ENCODE measurements at places on chromosomes 11 and 22.

DNA sequence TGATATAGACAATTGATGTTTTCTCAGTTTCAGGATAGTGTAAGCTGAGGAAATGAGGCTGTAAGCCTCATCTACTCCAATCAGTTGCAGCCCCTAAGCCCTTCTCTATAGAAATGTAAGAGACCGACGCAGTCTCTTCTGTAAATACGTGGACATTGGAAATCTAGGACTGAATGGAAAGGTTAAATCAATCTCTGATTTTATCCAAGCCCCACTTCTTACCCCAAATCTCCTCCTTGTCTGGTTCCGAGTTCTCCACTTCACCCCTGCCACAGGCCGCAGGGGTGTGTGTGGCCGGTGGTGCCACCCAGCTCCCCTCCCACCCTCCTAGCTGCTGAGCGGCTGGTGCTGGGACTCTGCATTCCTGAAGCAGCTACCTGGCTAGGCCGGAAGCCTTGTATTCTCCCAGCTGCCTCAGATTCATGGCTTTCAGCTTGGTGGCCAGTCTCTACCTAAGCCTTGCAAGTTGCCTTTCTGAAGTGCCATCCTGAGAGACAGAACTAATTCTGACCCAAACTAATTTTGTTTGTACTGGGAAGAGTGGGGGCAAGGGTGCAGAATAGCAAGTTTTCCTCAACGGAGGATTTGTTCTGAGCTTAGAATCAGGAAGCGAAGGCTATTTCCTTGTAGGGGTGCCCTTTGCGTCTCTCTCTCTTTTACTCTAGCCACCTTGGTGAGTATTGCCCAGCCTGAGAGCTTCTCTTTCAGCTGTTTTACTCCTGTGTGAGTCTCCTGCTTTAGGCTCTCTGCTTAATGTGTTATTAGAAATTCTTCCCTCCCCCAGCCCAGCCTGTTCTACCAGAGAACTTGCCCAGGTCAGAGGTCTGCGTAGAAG lies 749 bp downstream of the VWA5A start:
- DNase-seq = no peak

- no peak for DNase-seq
Observed at GRCh38 chr11:132993991-132994502, 538.3 kb downstream of the OPCML start.

DNA sequence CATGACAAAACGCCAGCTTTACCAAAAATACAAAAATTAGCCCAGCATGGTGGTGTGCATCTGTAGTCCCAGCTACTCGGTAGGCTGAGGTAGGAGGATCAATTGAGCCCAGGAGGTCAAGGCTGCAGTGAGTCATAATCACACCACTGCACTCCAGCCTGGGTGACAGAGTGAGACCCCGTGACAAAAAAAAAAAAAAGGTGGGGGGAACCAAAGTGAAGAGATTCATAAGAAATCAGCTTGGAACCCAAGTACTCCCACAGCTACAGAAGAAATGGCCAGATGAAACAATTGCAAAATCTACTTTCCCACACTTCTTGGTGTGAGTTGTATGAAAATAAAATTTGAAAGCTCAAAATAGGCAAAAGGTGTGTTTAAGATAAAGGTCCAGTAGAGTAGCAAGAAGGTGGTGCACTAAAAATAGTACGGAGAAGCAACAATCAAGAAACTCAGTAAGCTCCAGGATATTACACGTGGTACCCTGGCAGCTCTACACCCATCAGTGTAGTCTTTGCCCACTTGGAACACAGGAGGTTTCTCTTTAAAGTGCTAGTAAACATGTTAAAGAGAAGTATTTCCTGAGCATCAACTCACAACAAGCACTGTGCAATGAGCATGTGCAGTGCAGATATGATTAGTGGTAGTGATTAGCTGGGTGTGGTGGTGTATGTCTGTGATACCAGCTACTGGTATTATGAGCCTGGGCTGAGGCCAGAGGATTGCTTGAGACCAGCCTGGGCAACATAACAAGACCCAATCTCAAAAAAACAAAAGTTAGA lies 5.3 kb downstream of the HARBI1 start:
- no peak for DNase-seq

DNA sequence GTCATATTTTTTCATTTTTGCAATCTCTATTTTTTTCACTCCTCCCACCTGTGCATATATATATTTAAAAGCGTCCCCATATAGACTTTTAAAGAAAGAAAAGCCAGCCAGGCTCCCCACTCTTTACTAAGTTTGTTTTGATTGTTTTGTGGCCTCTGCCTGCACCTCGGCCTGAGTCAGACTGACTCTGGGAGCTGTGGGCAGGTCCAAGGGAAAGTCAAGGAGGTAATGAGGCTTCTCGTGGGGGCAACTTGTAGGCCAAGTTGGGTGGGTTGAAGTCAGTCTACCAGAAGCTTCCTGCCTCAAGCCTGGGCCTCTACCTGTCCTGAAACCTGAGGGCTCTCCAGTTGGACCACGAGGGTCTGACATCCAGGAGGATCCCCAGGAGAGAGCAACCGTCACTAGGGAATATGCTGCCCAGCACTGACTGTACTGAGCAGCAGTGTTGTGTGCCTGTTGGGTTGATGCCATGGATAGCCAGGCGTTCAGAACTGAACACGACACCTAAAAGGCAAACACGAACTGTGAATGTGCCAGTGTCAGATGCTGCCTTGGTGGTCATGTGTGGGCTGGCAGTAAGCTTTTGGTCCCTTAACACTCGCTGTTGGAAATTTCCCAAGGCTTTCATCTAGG lies 58.8 kb downstream of the BMAL1 start:
- no peak for DNase-seq

DNA sequence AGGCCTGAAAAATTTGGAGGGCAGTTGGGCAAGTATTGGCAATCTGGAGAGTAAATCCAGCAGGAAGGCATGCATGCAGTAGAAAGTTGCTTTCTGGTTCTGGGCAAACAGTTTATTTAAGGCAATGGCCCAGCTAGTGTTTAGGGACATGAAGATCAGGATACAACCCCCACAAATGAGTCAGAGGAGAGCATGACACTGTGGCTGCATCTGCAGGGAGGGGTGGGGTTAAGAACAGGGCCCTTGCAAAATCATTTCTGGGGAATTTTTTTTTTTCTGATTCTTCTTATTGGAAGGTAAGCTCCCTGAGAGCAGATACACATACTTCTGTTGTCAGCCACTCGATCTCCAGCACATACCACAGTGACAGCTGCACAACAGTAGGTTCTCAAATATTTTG lies 61.1 kb downstream of the FDX1 start:
- no peak for DNase-seq

GRCh38 chr22:49992921-49993648 lies 19.5 kb downstream of the IL17REL start:
- DNase-seq = peak; percentile 75

- DNase-seq = no peak
Observed at GRCh38 chr11:94376841-94377240, 24.4 kb downstream of the GPR83 start.

DNA sequence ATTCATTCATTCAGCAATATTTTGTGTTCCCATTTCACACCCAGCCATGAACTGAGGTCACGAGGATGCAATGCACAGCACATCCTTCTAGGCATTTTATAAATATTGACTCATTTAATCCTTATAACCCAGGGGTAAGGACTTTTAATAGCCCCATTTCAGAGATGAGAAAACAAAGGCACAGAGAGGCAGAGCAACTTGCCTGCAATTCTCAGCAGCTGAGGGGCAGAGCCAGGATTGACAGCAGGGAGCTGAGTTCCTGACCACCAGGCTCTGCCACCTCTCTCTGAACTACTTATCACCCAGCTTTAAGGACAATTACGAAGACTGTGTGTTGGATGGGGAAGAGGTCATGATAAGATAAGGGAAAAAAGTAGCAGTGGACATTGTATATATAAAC lies 12.8 kb upstream of the FGF3 start:
- no peak for DNase-seq

DNA sequence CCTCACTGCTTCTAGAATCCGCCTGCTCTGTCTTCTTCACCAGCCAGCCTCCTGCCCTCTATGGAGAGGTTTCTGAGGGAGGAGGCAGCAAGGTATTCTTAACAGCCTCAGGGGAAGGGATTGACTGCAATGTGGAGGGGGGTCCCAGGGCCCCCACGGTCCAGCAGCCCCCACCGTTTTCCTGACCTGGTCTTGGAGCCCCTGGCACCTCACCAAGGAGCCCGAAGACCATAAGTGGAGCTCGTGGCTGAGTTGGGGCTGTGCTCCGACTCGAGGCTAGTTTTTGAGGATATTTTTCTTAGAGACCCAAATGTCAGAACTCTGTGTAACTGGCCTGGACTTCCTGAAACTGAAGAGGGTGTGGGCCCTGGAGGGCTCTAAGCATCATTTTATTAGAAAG lies 590.0 kb downstream of the BRD1 start:
- DNase-seq = no peak

DNA sequence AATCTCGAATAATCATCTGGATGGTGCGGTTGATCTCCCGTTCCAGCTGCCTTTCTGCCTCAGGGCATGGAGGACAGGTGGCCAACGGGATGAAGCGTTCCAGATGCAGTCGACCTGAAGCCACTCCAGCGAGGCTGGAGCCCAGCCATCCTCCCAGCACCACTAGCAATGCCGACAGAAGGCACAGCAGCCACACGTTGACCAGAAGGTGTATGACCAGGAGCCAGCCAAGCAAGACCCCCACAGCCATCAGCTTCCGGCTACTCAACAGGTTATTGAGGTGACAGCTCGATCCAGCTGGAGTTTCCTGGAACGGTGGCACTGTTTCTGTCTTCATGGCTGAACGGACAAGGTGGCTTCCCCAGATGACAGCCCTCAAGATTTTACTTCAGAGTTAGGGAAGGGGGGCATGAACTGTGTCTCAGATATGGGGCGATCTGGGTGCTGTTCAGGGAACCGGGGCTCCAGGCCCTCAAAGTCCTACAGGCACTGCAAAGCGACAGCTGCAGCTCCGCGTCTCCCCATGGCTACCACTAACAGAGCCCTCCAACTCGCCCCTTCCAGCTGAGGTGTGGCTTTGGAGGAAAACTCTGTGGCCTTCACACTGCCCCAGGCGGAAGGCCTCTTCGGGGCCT lies 559 bp downstream of the SNX19 start:
- DNase-seq = no peak

- DNase-seq = no peak
Observed at GRCh38 chr11:45105984-45106375, 40.5 kb upstream of the PRDM11 start.

GRCh38 chr11:76041208-76041607 lies 165.1 kb downstream of the WNT11 start:
- DNase-seq = no peak

GRCh38 chr11:16418428-16419097 lies 62.2 kb upstream of the SOX6 start:
- DNase-seq = no peak

GRCh38 chr22:45544588-45545170 lies 42.0 kb downstream of the FBLN1 start:
- DNase-seq = no peak

- no peak for DNase-seq
Observed at GRCh38 chr11:92697461-92698312, 271.8 kb upstream of the MTNR1B start.

DNA sequence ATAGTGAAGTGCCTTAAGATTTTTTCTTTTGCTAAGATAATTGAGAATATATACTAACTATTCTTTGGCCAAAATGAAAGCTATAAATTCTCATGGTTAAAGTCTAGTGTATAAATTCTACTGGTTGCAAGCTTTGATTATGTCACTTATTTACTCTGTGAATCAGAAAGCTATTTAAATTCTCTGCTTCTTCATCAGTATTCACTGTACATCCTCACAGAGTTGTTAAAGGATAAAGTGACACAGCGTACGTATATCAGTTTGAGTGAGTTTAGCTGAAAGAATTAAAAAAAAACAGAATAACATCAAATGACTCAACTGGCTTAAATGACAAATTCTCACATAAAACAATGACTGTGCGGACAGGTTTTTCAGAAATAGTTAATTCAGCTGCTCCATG lies 453.1 kb downstream of the NELL1 start:
- no peak for DNase-seq

DNA sequence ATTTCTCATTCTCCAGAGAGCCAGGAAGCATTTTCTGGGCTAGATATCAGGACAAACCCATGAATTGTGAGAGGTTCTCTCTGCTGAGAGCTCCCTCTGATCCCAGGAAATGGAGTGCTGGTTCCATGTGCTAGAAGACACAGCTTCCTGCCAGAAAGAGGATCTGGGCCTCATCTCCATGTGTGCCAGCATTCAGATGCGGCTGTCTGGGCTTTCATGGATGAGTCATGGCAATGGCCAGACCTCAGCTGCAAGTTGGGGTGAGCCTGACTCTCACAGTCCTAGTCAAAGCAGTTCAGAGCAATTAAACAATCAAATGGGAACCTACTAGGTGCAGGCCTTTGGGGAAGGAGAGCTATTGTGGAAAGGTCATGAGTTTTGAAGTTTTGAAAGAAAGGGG lies 82.3 kb upstream of the EED start:
- no peak for DNase-seq

- DNase-seq = no peak
Observed at GRCh38 chr11:6719576-6719975, 36.4 kb upstream of the MRPL17 start.

- no peak for DNase-seq
Observed at GRCh38 chr11:131814108-131814507, 443.7 kb downstream of the NTM start.

DNA sequence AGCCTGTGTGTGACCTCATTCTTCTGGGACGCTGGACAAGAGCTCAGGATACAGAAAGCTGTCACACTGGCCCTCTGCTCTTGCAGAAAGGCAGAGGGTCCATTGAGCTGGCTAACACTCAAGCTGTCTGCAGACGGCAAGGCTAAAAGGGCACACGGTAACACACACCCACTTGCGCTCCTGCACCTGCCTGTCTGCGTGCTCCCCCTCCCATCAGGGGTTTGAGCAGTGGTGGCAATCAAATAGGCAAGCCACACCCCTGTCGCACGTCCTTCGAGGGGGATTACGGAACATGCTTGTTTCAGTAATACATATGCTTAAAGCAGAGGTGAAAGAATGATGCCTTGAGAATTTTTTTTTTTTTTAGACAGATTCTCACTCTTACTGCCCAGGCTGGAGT lies 7.1 kb upstream of the QSER1 start:
- DNase-seq = no peak

DNA sequence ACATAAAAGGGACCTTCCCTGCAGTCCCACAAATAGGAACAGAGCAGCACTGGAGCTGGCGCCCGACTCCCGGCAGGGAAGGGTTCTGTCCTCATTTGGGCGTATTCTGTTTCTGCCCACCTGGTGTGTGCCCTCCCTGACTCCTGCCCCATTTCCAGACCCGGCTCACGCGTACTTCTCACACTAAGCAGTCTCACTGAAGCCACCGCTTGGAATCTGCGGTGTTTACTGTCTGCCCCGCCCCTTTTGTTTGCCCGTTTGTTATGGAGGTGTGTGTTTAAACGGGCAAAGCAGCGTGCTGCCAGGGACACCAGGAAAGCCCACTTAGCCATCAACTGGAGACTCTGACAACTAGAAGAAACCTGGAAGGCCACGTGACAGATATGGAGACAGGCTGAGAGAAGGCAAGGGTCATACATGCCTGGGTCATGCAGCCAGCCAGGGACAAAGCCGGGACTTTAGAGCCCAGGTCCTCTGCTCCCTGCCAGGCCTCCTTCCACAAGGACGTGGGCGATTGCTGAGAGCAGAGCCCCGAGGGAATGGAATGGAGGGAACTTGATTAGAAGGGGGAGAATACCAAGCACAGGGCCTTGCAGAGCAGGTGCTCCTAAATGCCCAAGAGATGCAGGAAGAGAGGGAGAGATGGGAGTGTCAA lies 8.7 kb upstream of the EFCAB6 start:
- DNase-seq = no peak

GRCh38 chr11:72112978-72113808 lies 698 bp upstream of the ANAPC15 start:
- DNase-seq = no peak
